Hepatocyte (in vitro differentiated cells): ENCODE measurements at places on chromosomes 13 and 19. TPM values are rescaled to one million over a fixed set of nuclear protein-coding genes. Genes with fewer than 3 reads are reported as not detected.

DNA sequence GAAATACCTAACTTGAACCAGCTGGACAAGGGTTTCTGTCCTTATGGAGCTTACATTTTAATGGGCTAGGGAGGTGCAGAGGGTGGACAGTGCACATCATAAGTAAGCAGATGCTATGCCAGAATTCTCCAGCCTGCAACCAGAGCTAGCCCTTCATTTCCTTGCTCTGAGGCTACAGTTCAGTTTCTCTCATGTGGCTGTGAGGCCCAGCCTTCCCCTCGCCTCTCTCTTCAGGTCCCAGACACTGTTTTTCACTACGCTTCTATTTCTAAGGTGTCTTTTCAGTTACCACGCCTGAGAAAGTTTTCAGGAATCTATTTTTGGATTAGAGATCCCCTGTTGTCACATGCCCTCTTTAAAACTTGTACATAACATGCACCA is 141.9 kb downstream of the PCCA start:
- no peak for DNase-seq

Gene ANKLE1
- total RNA-seq: 0.28 and 0.90 TPM in 2 replicates

GRCh38 chr13:39531646-39532045 is 71.3 kb downstream of the LHFPL6 start:
- DNase-seq: no peak

Gene PALM3
- total RNA-seq: 2.1 and 2.3 TPM in 2 replicates

Gene IL4I1
- 0.12 and 0.60 TPM in 2 replicates for total RNA-seq

GRCh38 chr13:104937881-104938280 is 1597.6 kb downstream of the EFNB2 start:
- no peak for DNase-seq
